ENCODE measurements at places on chromosomes 2 and 18.

DNA sequence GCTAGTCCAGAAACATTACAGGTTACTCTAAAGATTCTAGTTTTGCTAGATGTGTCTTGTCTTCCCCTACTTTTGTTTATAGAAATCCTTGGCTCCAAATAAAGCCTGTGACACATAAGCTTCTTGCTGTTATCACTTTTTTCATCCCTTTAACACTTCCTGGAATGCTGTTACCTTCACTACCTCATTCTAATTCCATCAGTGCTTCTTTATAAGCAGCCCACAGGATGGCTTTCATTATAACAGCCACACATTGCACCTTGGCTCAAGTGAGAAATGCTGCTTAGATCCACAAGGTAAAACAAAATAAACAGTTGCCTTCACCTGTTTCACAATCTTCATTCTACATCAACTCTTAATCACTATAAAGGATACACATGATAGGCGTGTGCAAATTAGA is 221.7 kb downstream of the SLC8A1 start:
- DNase-seq: no peak

DNA sequence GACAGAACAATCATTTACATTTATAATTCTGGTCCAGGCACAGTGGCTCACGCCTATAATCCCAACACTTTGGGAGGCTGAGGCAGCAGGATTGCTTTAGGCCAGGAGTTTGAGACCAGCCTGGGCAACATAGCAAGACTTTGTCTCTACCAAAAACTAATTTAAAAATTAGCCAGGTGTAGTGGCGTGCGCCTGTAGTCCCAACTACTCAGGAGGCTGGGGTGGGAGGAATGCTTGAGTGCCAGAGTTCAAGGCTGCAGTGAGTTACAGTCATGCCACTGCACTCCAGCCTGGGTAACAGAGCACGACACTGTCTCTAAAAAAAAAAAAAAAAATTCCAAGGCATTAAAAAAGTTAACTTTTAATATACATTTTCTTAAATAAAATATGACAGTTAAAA is 88.1 kb downstream of the PLEKHM3 start:
- DNase-seq: no peak

DNA sequence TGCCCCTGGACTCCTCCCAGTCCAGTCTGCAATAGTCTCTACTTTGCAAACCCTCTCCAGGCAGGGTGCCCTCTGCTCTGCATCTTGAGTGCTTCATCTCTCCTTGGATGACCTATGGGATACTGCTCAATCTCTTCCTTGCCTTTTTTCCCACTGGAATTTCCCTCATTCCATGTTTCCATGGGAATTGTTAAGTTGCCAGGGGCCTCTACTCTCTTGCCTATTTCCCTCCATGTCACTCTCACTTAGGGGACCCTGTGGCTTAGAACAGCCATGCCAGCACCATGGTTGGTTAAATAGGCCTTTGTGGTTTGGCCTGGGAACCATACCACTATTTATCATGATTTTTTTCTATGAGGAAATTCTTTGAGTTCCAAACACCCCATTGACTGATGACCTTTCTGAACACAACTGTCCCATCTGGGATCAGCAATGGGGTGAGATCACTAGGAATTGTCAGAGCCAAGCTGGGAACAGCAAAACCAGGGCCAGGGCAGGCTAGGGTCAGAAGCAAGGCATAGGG is 91.4 kb upstream of the RBMS1 start:
- no peak for DNase-seq

DNA sequence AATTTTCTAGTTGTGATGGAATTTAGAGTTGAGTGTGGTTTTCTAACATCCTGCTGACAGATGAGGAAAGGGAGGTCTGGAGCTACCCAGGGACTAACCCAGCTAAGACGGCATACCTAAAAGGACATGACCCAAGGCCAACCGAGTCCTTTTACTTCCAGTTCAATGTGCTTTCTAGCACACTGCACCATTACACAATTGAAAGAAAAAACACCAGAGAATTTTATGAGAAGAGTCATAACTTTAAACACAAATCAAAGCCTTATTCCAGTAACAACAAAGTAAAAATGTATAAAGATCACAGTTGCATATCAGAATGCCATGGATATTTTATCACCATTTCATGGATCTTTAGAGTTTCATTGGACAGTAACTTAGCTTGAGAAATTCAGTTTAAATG is 480.3 kb downstream of the MEIS1 start:
- no peak for DNase-seq

DNA sequence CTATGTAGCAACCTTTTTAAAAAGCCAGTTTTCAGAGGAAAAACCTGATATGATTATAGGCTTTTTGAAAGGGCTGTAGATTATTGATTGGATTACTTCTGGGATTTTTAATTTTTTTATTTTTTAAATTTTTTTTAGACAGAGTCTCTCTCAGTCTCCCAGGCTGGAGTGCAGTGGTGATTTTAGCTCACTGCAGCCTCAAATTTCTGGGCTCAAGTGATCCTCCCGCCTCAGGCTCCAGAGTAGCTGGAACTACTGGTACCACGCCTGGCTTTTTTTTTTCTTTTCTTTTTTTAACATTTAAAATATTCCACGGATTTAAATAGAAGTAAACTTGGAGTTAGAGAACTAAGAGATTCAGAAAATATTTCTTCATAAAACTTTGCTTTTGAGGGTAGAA is 1.2 kb downstream of the MRPL19 start:
- no peak for DNase-seq

GRCh38 chr2:95215018-95215612 is 7.8 kb downstream of the ZNF892 start:
- DNase-seq: no peak

DNA sequence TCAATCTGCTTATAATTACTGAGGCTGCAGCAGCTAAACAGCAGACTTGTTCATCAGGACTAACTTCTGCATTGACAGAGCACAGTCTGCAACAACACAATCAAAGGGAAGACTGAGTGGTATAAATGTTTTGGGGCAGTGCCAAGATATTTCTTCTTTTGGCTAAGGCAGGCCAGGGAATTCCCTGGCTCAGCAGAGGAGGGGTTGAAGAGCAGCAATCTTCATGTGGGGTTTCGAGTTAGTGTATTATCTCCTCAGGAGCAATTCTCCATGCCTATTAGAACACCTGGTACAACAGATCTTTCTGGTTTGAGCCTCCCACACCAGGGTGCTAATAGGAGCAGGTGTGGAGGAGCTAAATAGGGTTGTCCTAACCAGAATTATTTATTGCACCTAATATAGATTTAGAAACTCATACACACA is 103.0 kb upstream of the STK17B start:
- no peak for DNase-seq

- no peak for DNase-seq
These were observed 14.1 kb downstream of the DPP10 start for GRCh38 chr2:114456566-114456965.

GRCh38 chr2:8174641-8175257 is 507.1 kb upstream of the ID2 start:
- no peak for DNase-seq

DNA sequence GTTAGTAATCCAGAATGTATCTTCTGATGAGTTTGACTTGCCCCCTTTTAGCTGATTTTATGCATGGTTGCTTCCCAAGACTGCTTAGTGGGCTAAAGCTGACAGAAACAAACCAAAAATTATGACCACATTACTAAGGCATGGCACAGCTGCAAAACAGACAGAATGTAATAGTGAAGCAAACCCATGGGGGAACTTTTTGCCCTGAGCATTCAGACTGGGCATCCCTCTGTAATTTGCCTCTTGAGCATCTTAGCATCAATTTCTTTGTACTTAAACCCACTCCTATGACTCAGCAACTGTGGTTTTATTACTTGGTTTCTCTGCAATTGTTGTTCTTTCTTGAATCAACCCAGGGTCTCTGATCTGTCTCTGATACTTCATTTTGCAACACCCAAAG is 487.3 kb upstream of the DCC start:
- DNase-seq: no peak

DNA sequence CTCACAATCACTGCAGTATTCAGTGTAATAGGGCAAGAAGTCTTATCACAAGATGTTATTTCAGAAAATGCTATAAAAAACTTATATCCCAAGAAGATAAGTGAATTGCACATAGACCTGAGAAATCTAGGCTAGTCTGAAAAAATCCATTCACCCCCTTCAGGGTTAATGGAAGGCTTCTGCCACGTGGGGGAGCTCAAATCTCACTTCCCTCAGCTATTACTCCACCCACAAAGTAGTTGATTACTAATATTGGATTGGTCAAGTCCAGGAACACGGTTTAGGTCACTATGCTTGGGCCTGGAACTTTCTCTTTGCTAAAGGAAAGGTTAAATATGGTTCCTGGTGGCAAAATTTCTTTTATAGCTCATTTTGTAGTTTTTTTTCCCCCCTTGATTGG is 51.2 kb upstream of the ADAM23 start:
- DNase-seq: no peak

DNA sequence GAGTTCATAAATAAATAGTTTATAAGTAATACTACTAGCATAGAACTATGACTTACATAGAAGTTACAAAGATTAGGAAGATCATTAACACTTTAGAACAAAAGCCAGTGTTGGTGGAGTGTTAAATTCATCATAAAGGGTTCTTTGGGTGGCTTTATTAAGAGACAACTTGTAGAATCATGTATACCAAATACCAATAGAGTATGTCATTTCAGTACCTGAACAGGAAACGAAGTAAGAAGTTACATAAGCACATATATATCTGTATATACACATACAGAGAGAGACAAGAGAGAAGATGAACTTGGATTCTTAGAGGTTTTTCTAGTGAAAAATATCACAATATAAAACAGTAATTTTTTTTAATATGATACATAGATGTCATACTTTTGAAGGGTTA is 82.5 kb upstream of the OTX1 start:
- DNase-seq: no peak

- DNase-seq: no peak
These were observed 133.0 kb upstream of the VWC2L start for GRCh38 chr2:214277880-214278279.

- DNase-seq: no peak
These were observed 64.9 kb downstream of the NCKAP5 start for GRCh38 chr2:133503323-133503722.

DNA sequence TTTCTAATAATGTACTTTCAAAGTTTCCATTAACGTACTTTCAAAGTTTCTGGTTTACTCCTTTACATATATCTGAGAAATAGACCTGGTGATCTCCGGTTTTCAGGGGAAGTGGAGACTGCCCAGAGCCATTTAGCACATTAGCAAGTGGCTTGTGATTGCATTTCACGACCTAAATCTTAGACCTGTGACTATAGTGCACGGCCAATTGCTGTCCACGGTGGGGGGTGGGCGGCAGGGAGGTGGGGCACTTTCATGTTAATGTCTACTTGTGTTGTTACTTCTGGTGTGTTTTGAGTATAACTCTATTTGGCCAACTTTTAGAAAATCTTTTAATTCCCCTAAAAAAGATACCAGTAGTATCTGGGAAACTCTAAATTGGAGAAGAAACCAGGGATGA is 11.3 kb downstream of the GATA6 start:
- no peak for DNase-seq

- DNase-seq: no peak
These were observed 455.7 kb downstream of the ARHGAP15 start for GRCh38 chr2:143584936-143585335.

GRCh38 chr2:228038967-228039366 is 142.5 kb downstream of the SPHKAP start:
- no peak for DNase-seq

GRCh38 chr2:6835467-6835866 is 30.2 kb downstream of the CMPK2 start:
- no peak for DNase-seq

- no peak for DNase-seq
These were observed 10.2 kb downstream of the GPAT2 start for GRCh38 chr2:96024336-96025193.

DNA sequence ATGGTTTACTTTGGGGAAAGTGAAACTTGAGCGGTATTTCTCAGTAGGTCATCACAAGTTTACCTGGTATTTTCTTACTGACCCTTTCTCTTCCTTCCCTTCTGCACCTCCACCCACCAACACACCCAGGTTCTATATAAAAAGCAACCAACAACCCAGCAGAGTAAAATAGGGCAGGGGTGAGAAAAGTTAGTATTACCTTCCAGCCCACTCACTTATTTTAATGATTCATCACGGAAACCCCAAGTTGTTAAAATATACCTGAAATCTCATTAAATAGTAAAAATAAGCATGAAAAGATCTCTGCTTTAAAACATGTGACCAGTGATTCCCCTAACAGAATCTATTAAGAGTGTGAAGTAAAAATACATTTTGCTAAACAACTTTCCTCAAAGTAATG is 306.1 kb downstream of the ZEB2 start:
- DNase-seq: no peak

DNA sequence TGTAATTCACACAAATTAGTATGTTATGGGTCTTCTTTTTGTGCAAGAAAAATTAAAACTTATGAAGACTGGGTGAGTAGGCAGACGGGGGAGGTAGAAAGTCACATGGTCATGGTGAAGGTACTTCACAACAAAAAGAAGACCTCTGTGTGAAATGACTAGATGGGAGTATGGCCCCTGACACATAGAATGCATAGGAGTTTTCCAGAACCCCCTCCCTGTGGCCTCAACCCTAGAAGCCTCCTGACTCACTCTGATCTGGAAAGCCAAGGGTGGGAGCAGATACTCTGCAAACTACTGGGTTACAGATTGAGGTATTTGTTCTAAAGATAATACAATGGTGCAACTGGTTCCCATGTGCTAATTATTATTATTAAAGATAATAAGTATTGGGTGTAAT is 23.2 kb downstream of the SATB2 start:
- DNase-seq: no peak
